ENCODE measurements at places on chromosomes 6 and 20.

DNA sequence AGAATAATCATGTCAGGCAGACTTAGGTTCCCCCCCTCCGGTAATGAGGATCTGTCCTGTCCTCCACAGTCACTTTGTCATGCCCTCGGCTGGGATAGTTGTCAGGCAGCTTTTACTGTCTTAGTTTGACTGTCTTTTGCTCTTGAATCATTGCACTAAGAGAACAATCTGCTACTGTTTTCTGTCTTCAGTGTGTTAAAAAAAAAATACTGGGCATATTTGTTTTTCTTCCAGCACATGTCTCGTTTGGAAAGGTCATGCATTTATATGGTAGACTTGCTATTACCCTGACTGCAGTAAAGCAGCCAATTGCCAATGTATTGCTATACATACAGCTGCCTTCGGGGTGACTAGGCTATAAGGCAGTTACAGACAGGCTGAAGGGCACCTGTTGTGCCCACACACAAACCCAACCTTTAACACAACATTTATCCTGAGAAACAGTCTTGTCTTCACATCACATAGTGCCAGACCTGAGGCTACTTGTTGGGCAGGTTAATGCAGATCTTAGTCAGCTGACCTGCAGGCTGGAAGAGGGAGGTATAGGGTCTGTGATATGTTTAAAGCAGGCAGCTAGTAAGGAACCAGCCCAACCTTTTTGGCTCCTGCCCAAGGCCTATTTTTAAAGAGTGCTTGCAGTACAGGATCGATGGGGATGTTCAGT, 26.7 kb downstream of the ARFGEF3 start:
- no peak for DNase-seq

DNA sequence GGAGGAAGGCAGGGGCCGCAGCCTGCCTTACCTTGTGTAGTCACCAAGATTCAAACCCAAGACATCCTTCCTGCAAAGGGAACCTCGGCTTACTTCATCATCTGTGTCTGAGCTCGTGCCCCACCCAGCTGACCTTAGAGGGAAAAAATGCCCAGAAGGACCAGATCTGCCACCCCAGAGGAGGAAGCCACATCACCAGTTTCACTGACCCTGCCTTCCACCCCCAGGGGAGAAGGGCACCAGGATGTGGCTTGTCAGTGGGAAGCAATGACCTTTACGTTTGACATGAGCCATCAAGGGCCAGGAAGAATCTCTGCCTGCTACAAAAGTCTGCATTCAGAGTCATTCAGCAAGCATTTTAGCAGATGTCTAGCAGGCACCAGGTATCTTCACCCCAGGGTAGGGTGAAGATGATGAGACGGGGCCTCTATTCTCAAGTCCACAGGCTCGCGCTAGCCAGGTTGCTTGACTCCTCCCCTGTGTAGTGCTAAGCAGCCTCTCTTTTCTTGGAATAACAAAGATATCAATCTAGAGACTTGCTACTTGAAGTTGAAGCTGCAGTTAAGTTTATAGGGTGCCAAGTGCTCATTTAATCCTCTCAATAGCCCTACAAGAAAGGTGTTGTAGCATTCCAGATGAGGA, 28.1 kb downstream of the HM13 start:
- DNase-seq, result no peak

DNA sequence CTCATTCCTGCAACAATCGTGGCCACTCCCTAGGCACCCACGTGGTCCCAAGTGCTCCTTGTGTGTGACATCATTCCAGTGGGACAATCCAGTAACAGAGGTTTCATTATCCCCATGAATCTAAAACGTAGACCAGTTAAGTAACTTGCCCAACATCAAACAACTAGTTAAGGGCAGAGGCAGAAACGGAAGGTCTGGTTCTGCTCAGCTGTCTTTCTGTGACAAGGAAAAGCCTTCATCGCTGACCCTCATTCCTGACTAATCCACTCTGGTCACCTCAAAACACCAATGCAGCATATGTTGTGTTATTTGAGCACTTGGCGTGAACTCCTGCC, 261.4 kb upstream of the JARID2 start:
- no peak for DNase-seq

- DNase-seq, result no peak
Measured at GRCh38 chr20:62236766-62237513, 1.4 kb upstream of the OSBPL2 start.
